Vagina (tissue), 2 donors: ENCODE measurements at places on chromosomes 7 and 10. TPM values are rescaled to one million over a fixed set of nuclear protein-coding genes. Genes with fewer than 3 reads are reported as not detected.

GRCh38 chr7:43296306-43296705 lies 183.9 kb downstream of the HECW1 start:
- H3K4me1 ChIP-seq = peaks cover 6% of the 10 kb centered on the region
- no peak for DNase-seq
- no peak overlapping the region for H3K27ac ChIP-seq

GRCh38 chr10:87861566-87861952 lies 1.8 kb downstream of the KLLN start:
- H3K36me3 ChIP-seq = no peaks in the 10 kb centered on the region
- H3K27ac ChIP-seq = peak overlapping the region; percentile 99
- H3K4me1 ChIP-seq = peaks cover 19% of the 10 kb centered on the region
- H3K4me3 ChIP-seq = peak overlapping the region; percentile 88
- H3K27me3 ChIP-seq = no peaks in the 10 kb centered on the region

Gene TMEM213
- not detected for total RNA-seq

Gene TWIST1
- 11.5 TPM for total RNA-seq

Gene POU6F2
- total RNA-seq = not detected

Gene COL28A1
- 5.4 TPM for total RNA-seq

DNA sequence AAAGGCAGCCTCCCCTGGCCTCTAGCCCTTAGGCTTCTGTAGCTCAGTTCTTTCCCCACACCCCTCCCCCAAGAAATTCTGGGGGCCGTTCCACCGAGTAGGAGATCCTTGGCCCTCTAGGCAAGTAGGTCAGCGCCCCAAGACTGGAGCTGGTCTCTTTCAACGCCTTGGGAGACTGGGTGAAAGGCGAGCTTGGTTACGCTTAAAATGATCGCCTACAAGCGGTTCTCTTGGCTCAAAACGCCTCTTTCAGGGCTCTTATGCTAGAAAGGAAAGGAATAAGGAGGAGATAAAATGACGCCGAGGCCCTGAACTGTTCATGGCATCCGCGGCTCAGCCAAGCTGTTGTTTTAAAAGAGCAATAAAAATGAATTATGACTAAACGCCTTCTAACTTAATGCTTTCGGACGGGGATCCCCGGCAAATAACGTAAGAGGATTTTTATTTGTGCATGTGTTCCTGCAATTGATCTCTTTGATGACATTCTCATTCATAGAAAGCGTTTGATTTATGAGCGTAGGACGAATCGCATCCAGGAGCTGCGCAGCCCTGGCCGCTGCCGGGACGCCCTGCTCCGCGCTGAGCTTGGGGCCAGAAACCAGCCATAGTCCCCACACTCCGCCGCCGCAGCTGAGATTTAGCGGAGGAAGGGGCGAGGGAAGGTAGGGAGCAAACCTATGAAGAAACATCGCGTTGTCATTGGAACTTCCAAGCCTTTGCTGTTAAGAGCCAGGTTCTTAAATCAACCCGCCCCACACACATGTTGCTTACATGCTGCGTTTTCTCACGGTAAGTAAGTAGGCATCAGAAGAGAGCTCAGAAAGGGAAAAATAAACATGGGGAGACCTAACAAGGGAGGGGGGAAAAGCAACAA lies 3.0 kb upstream of the HOXA1 start:
- no peaks in the 10 kb centered on the region for H3K27me3 ChIP-seq
- H3K4me3 ChIP-seq = peak overlapping the region; percentile 24
- no peaks in the 10 kb centered on the region for H3K36me3 ChIP-seq
- no peak overlapping the region for H3K27ac ChIP-seq
- H3K4me1 ChIP-seq = peaks cover 41% of the 10 kb centered on the region
- no peak for DNase-seq

DNA sequence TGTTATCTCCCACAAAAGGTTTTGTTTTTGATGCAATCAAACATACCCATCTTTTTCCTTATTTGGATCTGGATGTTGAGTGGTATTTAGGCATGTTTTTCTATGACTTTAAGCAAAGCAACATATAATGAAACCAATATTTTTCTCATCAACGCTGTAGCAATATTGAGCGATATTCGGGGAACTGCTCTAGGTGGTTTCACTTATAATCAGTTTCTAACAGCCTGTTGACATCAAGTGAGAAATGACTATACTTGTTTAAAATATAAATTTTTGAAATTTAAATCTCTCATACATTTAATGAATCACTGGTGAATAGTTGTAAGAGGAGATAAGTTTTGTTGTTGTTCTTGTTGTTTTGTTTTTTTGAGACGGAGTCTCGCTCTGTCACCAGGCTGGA lies 52.8 kb upstream of the CCAR1 start:
- no peaks in the 10 kb centered on the region for H3K27me3 ChIP-seq
- H3K4me1 ChIP-seq = no peaks in the 10 kb centered on the region
- no peak overlapping the region for H3K4me3 ChIP-seq
- DNase-seq = no peak

Gene CPN1
- not detected for total RNA-seq

Gene NPVF
- not detected for total RNA-seq

Gene CHRM2
- total RNA-seq = 1.2 TPM

Gene CALML5
- 102 TPM for total RNA-seq

DNA sequence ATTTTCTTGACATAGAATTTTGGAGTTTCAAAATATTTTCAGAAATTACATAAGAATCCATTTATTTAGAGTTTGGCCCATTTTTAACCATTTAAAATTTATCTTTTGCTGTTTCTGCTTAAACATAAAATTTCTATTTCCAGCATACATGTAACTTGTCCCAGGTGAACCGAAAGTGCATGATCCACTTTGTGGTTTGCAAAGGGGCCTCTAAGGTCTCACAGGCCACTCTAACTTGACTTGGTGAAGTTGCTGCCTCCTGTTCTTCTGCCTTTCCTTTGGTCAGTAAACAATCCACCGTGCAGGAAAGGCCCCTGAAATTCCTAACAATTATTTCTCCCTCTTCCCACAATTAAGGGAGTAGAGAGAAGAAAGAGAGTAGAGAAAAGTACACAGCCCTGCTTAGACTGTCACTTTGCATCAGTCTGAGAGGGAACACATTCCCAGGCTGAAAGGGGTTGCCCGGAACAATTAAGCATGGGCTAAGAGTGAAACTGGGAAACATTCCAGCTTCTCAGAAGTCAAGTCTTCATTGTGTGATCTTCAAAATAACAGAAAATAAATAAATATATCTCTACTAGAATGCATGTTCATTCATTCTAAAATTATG lies 79.5 kb upstream of the SEMA3A start:
- no peak overlapping the region for H3K4me3 ChIP-seq
- H3K36me3 ChIP-seq = no peaks in the 10 kb centered on the region
- H3K27me3 ChIP-seq = no peaks in the 10 kb centered on the region
- no peak for DNase-seq
- H3K27ac ChIP-seq = no peak overlapping the region
- H3K4me1 ChIP-seq = no peaks in the 10 kb centered on the region

Gene SRI
- 53.0 TPM for total RNA-seq

- DNase-seq = no peak
- no peak overlapping the region for H3K4me3 ChIP-seq
- H3K27me3 ChIP-seq = no peaks in the 10 kb centered on the region
- no peak overlapping the region for H3K27ac ChIP-seq
- peaks cover 1% of the 10 kb centered on the region for H3K4me1 ChIP-seq
- H3K36me3 ChIP-seq = no peaks in the 10 kb centered on the region
Observed at GRCh38 chr10:118332236-118332635, 9.9 kb downstream of the FAM204A start.
